ENCODE measurements at places on chromosomes 1 and 21.
A peak's percentile ranks its signal among the peaks of the same experiment; 100 is the strongest.

DNA sequence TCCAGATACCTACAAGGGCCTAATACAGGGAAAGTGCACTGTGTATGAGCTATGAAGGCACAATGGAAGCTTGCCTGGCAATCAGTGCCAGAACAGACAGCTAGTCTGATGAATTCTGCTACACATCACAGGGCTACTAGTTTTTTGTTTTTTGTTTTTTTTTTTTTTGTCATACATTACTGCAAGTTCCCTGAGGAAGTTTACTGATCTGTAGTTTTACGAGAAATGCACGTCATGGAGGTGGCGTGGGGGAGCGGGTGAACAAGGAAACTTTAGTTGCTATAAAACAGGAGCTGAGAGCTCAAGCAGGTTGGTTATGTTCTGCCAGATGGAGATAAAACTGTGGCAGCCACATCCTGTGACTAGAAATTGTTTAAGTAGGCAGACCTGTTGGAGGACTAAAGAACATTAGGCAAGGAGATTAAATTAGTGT lies 17.7 kb downstream of the PTPRC start:
- ATAC-seq, result no peak

DNA sequence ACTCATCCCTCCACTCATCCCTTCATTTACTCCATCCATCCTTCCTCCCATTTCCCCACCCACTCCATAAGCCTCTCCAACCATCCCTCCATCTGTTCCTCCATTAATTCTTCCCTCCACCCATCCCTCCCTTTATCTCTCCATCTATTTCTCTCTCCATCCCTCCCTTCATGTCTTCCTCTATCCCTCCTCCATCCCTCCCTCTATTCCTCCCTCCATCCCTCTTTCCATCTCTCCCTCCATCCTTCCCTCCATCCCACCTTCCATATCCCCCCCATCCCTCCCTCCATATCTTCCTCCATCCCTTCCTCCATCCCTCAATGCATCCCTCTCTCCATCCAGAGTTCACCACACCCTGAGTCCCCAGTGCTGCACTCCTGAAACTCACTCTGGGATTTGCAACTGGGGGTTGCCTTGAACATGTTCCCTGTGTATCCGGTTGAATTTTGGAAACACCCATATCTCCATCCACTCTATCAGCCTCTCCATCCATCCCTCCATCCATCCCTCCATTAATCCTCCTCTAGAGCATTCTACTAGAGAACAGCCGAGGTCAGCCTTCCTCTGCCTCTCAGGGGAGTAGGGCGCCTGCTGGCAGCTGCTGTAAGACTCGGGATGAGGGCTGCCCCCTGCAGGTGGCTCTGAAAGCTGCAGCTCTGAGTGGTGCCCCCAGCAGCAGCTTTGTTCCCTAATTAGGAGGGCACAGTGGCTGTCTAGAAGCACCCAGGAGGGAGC lies 39.4 kb downstream of the ABCG1 start:
- peak; percentile 72 for ATAC-seq

GRCh38 chr1:154730259-154730658 lies 122.3 kb upstream of the ADAR start:
- peak; percentile 67 for ATAC-seq

- no peak for ATAC-seq
Observed at GRCh38 chr1:186536273-186536890, 75.5 kb upstream of the PDC start.

DNA sequence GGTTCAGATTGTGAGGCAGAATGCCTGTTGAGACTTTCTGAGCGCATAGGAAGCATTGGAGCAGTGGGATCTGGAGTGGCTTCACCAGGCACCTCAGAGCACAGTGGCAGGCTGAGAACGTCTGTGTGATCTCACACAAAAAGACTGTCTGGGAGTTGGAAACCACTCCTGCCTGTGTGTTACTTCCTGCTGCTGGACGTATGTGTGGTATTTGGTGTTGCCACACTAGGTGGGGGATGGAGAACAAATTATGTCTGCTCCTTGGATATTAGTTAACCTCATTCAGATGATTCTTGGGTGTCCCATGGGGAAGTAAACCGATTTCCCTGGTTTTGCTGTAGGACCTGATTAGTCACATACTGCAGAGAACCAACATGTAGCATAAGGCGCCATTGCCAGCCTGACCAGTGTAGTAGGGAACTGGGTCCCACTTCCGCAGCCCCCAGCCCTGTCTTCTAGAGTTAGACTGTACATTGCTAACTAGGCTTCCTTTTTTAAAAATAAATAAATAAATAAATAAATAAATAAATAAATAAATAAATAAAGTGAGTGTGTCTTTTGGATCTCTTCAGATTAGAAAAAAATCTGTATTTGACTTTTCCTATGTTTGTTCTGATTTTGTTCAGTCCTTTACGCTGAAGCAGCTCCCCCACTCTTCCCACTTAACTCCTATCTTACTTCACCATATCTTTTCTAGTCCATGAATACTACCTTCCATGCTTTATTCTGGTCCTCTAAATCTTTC lies 26.9 kb downstream of the UCK2 start:
- ATAC-seq, result peak; percentile 52

GRCh38 chr1:158830904-158831507 lies at the start of gene MNDA:
Gene MNDA (plus strand): TSS chr1:158831351. CDS start chr1:158842154, 10,803 bp downstream.
- no peak for ATAC-seq

- ATAC-seq, result peak; percentile 32
Observed at GRCh38 chr1:169604781-169605560, 18.7 kb upstream of the F5 start.

DNA sequence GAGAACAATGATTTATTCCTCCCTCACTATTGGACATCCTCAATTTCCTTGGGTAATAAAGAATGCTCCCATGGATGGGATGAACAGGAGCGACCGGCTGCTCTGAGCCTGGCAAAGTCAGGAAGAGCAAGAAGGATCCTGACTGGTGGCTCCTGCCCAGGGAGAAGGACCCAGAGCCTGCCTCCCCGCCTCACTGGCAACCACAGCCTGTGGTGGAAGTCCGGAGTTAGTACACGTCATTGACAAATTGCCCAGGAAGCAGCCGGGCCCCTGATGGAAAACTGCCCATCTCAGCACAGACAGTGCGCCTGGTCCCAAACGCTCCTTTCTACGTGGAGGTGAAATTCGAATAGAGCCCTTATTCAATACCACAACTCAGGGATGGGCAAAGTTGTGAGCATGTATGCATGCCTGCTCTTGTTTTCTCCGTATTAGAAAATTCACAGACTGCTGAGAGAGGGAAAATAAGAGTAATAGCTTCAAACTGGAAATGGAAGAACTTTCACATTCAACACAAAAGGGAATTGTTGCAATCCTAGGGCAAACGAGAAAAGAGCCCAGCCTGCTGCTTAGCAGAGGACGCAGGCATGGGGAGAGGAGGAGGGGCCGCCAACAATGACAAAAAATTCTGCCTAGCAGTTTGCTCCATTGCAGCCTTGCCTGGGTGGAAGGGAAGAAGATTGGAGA lies 397.1 kb upstream of the VAMP3 start:
- ATAC-seq, result no peak

GRCh38 chr1:76284842-76285241 lies 210.3 kb downstream of the ST6GALNAC3 start:
- no peak for ATAC-seq

DNA sequence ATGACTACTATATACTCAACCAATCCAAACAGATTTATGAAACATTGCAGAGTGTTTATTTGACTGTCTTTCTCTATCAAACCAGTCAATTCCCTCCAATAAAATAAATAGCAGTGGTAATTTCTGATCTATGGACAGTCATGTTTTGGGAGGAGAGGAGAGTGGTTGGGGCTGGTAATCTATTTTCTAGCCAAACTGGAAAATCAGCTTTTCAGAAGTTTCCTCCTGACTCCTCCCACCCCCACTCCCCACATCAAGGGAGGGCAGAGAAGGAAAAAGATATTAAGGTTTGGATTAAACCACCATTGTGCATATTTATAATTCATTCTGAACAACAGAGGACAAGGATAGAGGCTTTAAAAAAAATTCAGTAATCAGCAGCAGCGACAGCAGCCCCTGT lies 69.4 kb upstream of the SOX13 start:
- no peak for ATAC-seq

DNA sequence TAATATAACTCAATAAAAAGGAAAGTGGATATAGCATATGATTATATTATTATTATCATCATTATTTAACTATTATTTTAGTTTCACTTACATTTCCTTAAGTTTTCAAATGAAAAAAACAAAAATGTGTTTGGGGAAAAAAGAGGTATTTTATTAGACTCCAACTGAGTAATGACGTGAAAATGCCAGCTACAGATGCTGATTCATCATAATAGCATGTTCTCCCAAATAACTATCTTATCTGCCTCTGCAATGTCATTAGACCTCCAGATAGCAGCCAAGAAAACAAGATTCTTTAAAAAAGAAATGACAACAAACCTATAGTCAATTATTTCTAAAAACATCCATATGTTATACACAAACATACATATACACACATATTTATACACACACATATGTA lies 1071.9 kb upstream of the TMPRSS15 start:
- ATAC-seq, result no peak

DNA sequence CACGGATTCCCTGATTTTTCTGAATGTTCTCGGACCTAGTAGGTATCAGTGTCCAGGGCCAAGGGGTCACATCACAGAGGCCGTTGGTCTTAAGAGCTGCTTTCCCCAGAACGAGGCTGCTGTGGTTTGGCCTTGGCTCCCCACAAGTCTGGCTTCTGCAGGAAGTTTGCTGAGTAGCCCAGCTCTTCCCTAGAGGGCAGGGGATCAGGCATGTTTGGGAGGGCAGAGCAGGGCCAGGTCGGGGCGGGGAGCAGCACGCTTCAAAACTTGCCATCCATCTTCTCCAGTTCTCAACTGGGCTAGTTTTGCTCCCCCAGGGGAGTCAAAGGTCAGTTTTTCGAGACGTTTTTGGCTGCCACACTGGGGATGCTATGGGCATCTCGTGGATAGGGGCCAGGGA lies 37.0 kb downstream of the MAN1C1 start:
- no peak for ATAC-seq

- ATAC-seq, result peak; percentile 64
Observed at GRCh38 chr1:155591770-155592169, 18.2 kb upstream of the MSTO1 start.

DNA sequence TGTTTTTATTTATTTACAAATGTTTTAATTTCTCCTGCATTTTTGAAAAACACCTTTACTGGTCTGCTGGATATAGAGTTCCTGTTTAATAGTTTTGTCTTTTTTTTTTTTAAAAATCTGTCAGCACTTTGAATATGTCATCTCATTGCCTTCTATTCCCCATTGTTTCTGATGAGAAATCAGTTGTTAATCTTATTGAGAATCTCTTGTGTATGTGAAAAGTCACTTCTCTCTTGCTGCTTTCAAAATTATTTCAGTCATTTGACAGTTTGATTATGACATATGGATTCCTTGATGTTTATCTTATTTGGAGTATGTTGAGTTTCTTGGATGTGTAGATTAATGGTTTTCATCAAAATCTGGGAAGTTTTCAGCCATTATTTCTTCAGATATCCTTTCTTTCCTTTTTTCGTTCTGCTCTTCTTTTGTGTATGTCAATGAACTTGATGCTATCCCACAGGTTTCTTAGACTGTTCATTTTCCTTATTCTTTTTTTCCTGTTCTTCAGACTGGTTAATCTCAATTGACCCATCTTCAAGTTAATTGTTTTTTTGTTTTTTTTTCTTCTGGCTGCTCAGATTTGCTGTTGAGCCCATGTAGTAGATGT lies 51.2 kb upstream of the CCDC190 start:
- ATAC-seq, result no peak

DNA sequence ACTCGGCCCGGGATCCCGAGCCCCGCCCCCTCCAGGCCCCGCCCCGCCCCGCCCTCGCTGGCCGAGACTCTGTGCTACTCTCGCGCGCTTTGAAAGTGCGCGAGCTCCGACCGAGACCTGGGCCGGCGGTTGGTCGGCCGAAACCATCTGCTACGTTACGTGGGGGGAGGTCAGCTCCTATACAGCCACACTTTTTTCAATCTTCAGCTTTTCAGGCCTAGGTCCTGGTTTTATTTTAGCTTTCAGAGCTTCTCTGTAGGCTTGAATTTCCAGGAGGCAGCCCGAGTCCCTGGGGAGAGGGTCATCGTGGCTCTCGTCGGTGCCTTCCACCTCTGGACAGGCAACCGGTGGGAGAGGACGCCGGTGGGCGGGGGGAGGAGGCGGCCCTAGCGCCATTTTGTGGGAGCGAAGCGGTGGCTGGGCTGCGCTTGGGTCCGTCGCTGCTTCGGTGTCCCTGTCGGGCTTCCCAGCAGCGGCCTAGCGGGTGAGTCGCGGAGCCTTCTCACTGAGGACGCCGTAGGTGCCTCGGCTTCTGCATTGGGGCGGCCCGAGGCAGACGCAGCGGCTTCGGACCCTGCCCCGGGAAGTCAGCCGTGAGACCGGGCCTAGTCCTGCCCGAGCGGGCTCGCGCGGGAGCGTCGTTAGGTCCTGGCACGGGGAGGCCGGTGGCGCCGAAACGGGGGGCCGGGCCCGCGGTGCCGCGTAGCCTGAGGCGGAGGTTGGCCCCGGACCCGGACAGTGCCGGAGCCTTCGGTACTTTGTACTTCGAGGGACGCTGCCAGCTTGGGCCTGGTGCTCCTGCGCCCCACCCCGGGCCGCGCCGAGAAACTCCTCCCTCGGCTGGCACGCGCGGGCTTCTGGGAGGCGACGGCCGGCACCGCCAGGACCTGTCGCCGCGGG lies at the start of gene TARDBP:
TARDBP (plus strand) TSS at position 395 of the 900 bp plus-strand sequence. CDS start 1,074 bp downstream, outside the sequence.
- peak; percentile 96 for ATAC-seq

- ATAC-seq, result no peak
Observed at GRCh38 chr1:1114431-1114830, 1.5 kb downstream of the C1orf159 start.

DNA sequence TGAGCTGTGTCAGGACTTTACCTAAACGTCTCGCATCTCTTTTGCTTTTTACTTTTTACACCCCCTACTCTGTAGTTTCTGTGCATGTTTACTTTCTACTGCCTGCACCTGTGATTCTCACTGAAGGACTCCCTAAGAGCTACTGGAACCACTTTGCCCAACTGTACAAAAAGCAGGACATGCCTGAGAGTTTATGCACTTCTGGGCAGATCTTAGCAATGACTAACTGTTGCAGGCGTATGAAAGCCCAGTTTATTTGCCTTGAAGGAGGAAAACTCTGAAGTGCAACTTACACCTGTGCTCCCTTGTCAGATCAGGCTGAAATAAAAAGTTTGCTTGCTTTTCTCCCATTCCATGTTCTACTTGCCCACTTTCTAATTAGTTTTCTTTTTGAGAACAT lies 467.0 kb upstream of the USP24 start:
- ATAC-seq, result no peak

GRCh38 chr21:23887725-23888306 lies 1719.5 kb downstream of the MRPL39 start:
- no peak for ATAC-seq

- ATAC-seq, result peak; percentile 78
Observed at GRCh38 chr21:15134701-15135470, 70.1 kb upstream of the NRIP1 start.

GRCh38 chr1:54559111-54559548 lies 11.1 kb downstream of the ACOT11 start:
- peak; percentile 50 for ATAC-seq

DNA sequence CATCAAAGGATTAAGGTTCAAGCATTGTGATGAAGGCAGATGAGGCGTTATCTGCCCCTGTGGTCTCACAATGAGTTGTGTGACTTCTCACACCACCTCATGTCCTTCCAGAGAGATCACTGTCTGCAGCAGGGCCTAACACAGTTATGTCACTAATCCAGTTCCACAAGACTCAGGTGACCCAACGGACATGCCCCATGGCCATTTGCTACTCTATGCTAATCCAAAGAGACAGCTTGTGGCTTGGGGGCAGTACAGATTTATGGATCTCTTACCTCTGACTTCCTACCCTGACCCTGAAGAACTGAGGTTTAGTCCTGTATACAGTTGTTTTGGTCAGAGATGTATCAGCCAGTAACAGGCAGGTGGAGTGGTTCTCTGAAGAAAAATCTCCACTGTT lies 147.1 kb downstream of the GLUL start:
- ATAC-seq, result no peak

Data from esophagus mucosa (tissue), 1 donor.